ENCODE measurements at places on chromosomes 3 and 15. TPM values are rescaled to one million over a fixed set of nuclear protein-coding genes. Genes with fewer than 3 reads are reported as not detected.

DNA sequence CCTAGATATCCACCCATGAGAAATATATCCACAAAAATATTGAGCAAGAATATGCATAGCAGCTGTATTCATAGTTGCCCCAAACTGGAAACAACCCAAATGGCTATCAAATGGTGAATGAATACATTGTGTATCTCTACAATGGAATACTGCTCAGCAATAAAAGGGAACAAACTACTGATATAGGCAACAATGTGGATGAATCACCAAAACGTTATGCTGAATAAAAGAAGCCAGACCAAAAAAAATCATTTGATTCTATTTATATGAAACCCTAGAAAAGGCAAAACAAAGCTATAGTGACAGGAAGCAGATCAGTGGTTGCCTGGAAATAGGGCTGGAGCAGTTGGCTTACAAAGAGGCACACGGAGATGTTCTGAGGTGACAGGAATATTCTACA, 15.5 kb upstream of the CMTM7 start:
- no peak overlapping the region for H3K4me3 ChIP-seq
- no peaks in the 10 kb centered on the region for H3K27me3 ChIP-seq
- no peak for DNase-seq
- no peaks in the 10 kb centered on the region for H3K36me3 ChIP-seq

The COPB2 gene
- 85.2 TPM for total RNA-seq

- no peaks in the 10 kb centered on the region for H3K27me3 ChIP-seq
- DNase-seq, result no peak
- no peak overlapping the region for H3K4me3 ChIP-seq
- H3K27ac ChIP-seq, result no peak overlapping the region
- no peaks in the 10 kb centered on the region for H3K4me1 ChIP-seq
- peaks cover 2% of the 10 kb centered on the region for H3K36me3 ChIP-seq
Measured at GRCh38 chr3:23976555-23976954, 31.5 kb downstream of the NR1D2 start.

DNA sequence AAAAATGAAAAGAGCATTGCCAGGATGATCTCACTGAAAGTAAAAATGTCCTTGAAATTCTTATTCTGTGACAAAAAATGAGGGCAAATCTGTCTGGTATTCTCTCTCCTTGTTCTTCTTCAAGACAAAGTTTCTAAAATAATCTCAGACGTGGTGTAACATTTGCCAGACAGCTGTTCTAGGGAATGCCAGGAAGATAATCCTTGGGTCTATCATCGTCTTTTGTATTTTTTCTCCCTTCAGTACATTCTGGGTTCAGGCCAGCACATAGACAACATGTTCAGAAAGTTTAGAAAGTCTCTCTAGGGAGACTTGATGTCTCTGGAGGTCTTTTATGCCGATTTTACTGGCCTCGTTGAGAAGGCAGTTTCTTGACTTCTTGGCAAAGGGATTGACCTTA, 121.2 kb upstream of the HES1 start:
- no peak overlapping the region for H3K27ac ChIP-seq
- no peaks in the 10 kb centered on the region for H3K36me3 ChIP-seq
- H3K27me3 ChIP-seq, result peaks cover 14% of the 10 kb centered on the region
- no peak overlapping the region for H3K4me3 ChIP-seq
- peaks cover 8% of the 10 kb centered on the region for H3K4me1 ChIP-seq

DNA sequence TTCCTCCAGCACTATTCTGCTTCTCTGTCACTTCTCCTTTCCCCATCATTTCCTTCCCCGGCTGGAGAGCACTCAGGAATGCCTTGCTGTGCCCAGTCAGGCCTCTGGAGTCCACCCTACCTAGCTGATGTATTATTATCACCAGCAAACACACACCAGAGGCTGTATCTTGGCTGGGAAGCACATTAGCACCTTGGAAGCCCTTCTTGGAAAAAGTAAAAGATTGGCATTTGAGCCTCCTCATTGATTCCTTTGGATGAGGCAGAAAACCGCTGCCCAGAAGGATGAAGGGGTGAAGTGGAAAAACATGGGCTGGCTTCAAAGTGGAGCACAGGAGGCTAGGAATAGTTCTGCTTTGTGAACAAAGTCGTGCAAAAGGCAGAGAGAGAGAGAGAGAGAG, 244.3 kb downstream of the RPLP1 start:
- H3K27me3 ChIP-seq, result peaks cover 12% of the 10 kb centered on the region
- H3K4me3 ChIP-seq, result no peak overlapping the region
- H3K4me1 ChIP-seq, result peaks cover 5% of the 10 kb centered on the region
- no peak overlapping the region for H3K27ac ChIP-seq
- no peak for DNase-seq
- peaks cover 2% of the 10 kb centered on the region for H3K36me3 ChIP-seq

- DNase-seq, result no peak
- no peak overlapping the region for H3K27ac ChIP-seq
- no peak overlapping the region for H3K4me3 ChIP-seq
- H3K4me1 ChIP-seq, result peaks cover 24% of the 10 kb centered on the region
- no peaks in the 10 kb centered on the region for H3K27me3 ChIP-seq
Measured at GRCh38 chr3:29185706-29186105, 95.2 kb upstream of the RBMS3 start.
